ENCODE measurements at places on chromosomes 3 and 15.

- DNase-seq, result peak; percentile 24
Observed at GRCh38 chr3:143970773-143971358, 757 bp upstream of the DIPK2A start.

GRCh38 chr3:16614033-16615031, 9.1 kb upstream of the DAZL start:
- DNase-seq, result no peak

DNA sequence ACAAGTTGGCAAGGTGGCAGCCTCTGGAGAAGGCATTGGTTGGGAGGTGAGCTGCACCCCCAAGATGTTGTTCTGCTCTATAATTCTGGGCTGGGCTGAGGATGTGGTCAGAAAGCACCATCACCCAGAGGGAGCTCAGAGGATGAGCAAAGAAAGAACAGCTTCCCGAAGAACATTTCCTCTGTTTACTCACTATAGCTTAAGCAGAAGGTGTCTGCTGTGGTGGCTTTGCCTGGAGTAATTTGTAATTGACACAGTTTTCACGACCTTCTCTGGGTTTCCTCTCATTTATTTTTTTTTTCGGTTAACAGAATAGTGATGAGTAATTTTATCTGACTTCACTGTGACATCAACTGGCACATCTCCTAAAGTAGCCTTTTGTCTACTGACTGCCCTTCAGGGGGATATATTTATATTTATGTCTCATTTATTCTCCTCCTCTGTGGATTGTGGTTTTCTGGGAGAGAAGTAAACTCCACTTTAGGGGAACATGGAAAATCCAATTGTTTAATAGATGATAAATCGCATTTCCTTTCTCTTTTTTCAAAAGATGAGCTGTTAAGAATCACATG, 49.5 kb upstream of the ABHD17C start:
- DNase-seq, result no peak

GRCh38 chr15:58469432-58470353, 37.9 kb downstream of the LIPC start:
- DNase-seq, result no peak

GRCh38 chr3:49699281-49699979, 10.1 kb downstream of the RNF123 start:
- DNase-seq, result no peak

DNA sequence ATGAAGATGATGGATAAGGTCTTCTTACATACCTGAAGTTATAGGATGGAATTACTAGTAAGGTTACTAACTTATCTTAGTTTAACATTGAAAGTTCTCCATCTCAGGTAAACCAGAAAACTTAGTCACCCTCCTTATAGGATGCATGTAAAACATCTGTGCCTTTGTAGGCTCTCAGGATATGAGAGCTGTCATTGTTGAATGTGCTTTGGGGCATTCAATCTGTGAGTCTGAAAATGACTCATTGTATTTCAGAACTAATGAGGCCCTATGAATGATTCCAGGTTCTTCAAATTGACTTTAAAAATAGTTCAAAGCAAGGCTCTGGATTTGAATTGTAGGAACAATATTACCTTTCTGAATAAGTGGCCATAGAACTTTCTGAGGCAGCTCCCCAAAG, 237.7 kb upstream of the AZI2 start:
- DNase-seq, result no peak

GRCh38 chr3:128710816-128711433, 15.1 kb upstream of the RAB7A start:
- no peak for DNase-seq

DNA sequence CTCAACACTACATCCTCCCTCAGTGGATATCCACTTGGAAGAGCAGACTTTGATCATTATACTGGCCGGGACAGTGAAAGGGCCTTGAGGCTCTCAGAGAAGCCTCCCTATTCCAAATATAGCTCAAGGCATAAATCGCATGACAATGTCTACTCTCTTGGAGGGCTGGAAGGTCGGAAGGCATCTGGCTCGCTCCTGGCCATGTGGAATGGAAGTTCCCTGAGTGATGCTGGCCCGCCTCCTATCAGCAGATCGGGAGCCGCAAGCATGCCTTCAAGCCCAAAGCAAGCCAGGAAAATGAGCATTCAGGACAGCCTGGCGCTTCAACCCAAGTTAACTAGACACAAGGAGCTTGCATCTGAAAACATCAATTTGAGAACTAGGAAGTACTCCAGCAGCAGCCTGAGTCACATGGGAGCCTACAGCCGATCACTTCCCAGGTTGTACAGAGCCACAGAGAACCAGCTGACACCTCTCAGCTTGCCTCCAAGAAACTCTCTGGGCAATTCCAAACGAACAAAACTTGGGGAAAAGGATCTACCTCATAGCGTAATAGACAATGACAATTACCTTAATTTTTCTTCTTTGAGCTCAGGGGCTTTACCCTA, 25.4 kb downstream of the PHLDB2 start:
- no peak for DNase-seq
